Liver (tissue), 10 donors: ENCODE measurements at places on chromosomes 6 and 20. TPM values are rescaled to one million over a fixed set of nuclear protein-coding genes. Genes with fewer than 3 reads are reported as not detected.
A peak's percentile ranks its signal among the peaks of the same experiment; 100 is the strongest.

Gene AGER
- 0.47 TPM for total RNA-seq

DNA sequence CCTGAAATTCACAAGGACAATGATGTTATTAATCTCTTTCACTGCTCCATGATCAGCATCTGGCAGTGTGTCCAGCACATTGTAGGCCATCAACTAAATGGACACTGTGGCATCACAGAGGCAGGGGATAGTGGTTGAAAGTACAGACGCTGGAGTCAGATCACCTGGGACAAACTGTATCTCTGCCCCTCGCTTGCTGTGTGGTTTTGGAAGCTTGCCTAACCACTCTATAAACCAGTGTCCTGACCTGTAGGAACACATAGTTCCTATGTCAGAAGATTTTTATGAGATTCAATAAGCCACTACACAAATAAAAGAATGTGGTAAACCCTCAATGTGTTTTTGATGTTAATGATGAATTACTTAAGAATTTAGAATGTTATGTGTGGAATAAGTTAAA, 219.3 kb upstream of the RNF217 start:
- no peaks in the 10 kb centered on the region for H3K36me3 ChIP-seq
- H3K4me3 ChIP-seq: no peak overlapping the region
- no peaks in the 10 kb centered on the region for H3K27me3 ChIP-seq
- H3K4me1 ChIP-seq: no peaks in the 10 kb centered on the region
- H3K27ac ChIP-seq: no peak overlapping the region
- no peak for DNase-seq

Gene LY6G5B
- total RNA-seq: 1.4 TPM

DNA sequence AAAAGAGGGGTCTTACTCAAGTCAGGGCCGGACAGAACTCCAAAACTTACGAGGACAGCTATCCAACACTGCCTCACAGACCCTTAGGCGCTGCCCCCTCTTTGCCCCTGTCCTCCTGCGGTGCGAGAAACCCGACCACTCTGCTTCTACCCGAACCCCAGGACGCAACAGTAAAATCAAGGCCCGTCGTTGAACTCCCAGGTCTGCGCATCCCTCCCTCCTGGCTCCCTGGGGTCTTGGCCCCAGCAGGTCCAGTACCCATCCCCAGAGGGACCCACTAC, 6.4 kb downstream of the OLIG3 start:
- peaks cover 9% of the 10 kb centered on the region for H3K27me3 ChIP-seq
- H3K4me3 ChIP-seq: no peak overlapping the region
- DNase-seq: no peak
- no peaks in the 10 kb centered on the region for H3K36me3 ChIP-seq
- H3K4me1 ChIP-seq: no peaks in the 10 kb centered on the region

- H3K4me3 ChIP-seq: no peak overlapping the region
- no peak for DNase-seq
- H3K27me3 ChIP-seq: no peaks in the 10 kb centered on the region
- H3K36me3 ChIP-seq: no peaks in the 10 kb centered on the region
- H3K27ac ChIP-seq: peak overlapping the region; percentile 44
Measured at GRCh38 chr20:19973961-19974629, 43.1 kb upstream of the NAA20 start.

Gene VSX1
- total RNA-seq: not detected

Gene ATG5
- total RNA-seq: 16.0 TPM

DNA sequence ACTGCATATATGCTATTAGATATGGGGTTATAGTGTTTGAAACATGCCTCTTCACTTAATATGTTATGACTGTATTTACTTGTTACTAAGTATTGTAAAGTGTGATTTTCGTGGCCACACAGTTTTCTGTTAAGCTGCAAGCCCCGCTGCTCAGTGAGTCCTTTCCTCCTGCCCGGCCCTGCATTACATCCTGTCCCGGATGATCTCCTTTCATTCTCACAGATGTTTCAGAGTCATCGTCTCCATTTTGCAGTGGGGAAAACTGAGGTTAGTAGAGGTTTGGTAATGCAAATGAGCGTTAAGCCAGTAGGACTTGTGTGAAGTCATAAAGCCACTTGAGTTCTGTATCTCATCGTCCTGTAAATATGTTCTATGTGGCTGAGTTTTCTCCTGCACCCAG, 155.5 kb downstream of the CFAP61 start:
- H3K36me3 ChIP-seq: no peaks in the 10 kb centered on the region
- no peak for DNase-seq
- H3K4me3 ChIP-seq: no peak overlapping the region
- H3K4me1 ChIP-seq: peaks cover 3% of the 10 kb centered on the region

DNA sequence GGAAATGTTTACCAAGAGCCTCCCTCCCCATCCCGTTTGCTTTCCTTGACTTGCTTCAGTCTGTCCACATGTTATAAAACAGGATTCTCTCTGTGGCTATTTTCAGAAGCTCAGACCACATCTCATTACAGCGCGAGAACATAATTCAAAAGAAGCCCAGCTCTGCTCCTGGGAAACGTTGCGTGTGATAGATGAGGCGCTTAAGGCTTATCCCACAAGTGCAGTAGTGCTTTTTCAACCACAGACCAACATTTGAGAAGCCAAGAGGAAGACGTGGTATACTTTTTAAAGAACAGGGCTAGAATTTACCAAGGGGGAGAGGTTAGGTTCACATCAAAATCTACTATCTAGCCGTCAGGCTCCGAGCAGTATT, 239.5 kb downstream of the SLC24A3 start:
- no peaks in the 10 kb centered on the region for H3K36me3 ChIP-seq
- no peak overlapping the region for H3K4me3 ChIP-seq
- no peak for DNase-seq
- no peak overlapping the region for H3K27ac ChIP-seq
- no peaks in the 10 kb centered on the region for H3K4me1 ChIP-seq
